ENCODE measurements at places on chromosomes 4 and X.

- DNase-seq = no peak
Observed at GRCh38 chr4:33316033-33316432, 2595.9 kb downstream of the PCDH7 start.

DNA sequence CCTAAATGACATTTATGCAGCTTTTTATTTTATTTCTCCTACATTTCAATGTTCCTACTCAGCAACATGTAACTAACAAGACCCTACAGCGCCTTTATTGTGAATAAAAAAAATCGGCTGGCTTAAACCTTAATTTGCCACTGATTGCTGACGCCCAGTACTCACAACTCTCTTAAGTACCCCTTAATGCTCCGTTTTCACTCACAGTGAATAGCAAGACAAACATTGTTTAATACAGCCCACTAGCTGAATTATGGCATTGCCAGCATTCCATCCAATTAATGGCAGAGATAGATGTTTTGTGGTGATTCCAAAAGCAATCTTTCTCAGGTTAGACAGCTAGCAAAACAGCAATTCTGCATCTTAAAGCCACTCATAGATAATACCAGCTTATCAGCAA is 61.1 kb downstream of the PPARGC1A start:
- no peak for DNase-seq

DNA sequence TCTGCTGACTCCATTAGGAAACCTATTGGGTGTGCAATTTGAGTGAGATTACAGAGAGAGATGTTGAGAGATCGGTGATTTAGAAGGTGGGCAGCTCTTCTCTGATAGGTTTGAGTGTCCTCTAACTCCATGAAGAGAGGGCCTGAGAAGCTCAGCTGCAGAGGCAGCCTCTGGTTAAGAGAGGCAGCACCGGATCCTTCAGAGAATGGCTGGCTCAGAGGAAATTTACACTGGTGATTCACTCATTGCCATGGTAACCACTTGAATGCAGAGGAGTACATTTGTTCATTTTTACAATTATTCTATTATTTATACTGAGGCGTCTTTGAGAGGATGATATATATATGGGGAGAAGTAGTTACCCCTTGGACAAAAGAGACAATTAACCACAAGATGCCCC is 171.7 kb downstream of the PDGFRA start:
- no peak for DNase-seq

- DNase-seq = no peak
Observed at GRCh38 chr4:128840711-128841318, 31.3 kb downstream of the JADE1 start.
